ENCODE measurements at places on chromosomes 11 and 22.

DNA sequence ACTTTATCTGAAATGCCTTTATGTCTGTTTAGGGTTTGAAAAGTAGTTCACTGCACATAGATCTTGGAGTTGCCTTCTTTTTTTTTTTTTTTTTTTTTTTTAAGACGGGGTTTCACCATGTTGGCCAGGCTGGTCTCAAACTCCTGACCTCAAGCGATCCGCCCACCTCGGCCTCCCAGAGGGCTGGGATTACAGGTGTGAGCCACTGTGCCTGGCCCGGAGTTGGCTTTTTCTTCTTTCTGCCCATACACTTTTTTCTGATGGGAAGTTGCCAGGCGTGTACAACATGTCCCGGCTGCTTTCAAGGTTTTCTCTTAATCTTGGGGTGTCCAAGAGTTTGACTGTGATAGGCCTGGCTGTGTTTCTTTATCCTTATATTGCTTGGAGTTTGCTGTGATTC, 12.9 kb upstream of the GNB1L start:
- no peak for DNase-seq

- no peak for DNase-seq
Measured at GRCh38 chr11:117663821-117664220, 133.2 kb downstream of the DSCAML1 start.

- no peak for DNase-seq
Measured at GRCh38 chr11:20457934-20458680, 70.6 kb downstream of the PRMT3 start.

DNA sequence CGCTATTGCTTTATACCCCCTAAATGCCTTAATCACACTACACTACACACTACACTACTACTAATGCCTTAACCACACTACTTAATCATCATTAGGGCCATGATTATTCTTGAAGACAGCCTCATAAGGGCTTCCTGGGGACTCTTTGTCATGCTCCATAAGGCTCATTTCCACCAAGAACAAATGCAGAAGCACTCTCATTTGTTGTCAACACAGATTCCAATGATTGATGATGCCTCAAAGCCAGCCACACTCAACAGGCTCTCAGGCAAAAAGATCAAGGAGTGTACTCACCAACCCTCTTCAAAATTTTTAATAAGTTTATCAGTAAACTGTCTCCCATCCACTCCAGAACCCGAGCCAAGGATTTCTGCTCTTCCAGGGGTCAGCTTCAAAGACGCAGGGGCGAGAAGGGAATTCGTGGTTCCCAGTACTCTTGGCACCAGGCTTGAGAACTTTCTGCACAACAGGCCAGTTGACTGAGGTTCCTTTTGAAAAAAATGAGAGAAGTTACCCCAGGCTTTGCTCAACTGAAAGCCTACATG, 204.7 kb upstream of the GUCY1A2 start:
- no peak for DNase-seq

DNA sequence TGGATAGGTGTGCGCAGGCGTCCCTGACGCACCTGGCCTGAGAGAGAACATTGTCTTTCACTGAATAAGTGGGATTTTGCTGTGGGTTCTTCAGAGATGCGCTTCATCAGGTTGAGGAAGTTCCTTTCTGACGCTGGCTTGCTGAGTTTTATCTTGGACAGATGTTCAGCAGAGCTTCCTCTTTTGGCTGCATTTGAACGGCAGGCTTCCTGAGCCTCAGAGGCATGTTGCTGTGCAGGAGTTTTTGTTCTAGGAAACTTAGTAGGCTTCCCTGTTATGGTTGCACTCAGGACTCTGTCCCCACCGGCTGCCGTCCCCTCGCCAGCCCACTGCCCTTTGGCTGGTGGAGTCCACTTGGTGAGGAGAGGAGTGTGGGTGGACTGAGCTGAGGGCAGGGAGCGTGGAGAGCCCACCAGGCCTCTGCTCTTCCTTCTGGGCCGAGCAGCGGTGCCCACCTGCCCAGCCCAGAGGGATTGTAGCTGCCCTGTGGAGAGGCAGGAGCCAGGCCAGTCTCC, 17.2 kb downstream of the FRMD8 start:
- DNase-seq: peak; percentile 72

DNA sequence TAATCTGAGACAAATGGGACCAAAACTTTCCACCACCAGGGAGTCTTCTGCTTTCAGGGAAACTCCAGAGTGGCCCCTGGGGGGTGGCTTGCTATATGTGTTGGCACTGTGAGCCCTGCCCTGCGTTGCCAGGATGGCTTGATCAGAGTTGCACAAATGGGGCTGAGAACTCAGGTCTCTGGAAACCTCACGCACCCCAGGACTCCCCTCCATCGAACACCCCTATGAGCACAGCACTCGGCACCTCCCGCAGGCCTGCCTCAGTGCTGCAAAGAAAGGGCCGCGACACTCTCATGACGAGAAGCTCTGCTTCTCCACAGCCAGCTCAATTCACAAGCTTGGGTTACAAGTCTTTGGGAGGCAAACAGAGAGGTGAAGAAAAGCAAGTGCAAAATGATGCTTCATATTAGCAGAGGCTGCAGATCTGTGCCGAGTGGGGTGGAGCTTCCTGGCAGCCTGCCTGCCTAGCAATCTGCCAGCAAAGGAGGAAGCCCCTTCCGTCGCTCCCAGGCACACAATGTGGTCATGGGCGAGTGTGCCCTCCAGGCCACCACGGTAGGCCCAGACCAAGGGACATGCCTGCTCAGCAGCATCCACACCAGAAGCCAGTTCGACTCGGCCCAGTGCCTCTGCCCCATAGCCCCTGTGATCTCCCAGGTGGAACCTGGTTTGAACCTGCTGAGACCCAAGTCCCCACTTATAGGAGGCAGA, 55.7 kb downstream of the MYH9 start:
- DNase-seq: peak; percentile 66

GRCh38 chr22:46239261-46240048, 10.6 kb downstream of the CDPF1 start:
- no peak for DNase-seq

DNA sequence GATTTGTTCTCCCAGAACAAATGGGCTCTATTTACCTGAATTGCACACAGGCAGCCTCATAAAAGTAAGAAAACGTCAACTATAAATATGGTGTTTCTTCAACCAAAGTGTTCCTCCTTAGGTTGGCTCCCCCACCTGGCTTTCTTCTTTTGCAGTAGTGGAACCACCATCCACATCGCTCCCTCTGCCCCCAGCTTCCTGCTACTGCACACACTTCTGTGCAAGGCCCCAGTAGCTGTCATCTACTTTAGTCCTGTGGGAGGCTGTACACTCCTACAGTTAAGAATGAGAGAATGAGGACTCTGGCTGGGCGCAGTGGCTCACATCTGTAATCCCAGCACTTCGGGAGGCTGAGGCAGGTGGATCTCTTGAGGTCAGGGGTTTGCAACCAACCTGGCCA, 89.5 kb downstream of the BMAL1 start:
- no peak for DNase-seq

DNA sequence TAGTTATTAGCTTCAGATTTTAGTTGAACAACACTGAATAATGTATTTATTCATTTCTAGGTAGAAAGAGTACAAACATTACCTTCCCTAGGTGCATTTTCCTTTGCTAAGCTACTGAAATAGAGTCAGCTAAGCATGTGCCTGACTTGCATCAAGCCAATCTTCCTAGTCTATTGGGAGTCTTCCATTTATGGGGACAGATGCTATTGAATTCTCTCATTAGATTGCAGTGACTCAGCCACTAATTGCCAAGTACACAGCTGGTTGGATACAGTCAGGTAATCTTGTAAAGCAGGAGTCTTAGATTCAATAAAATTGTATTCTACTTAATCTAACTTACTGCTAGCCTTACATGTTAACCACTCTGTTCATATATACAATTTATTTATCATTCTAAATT, 55.2 kb upstream of the RPS13 start:
- DNase-seq: no peak

DNA sequence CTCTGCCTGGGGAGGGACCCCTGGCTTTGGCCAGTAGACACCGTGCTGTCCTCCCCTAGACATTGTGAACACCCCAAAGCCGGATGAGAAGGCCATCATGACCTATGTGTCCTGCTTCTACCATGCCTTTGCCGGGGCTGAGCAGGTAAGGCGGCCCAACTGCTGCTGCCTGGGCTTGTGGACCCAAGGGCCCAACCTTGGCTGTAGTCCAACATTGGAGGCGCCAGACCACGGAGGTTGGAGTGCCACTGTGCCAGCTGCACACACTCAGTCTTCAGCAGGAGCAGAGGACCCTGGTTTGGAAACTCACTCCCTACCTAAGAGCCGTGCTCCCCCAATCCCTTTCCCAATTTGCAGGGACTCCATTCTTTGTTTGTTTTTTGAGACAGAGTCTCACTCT, 9.4 kb downstream of the ACTN3 start:
- no peak for DNase-seq

DNA sequence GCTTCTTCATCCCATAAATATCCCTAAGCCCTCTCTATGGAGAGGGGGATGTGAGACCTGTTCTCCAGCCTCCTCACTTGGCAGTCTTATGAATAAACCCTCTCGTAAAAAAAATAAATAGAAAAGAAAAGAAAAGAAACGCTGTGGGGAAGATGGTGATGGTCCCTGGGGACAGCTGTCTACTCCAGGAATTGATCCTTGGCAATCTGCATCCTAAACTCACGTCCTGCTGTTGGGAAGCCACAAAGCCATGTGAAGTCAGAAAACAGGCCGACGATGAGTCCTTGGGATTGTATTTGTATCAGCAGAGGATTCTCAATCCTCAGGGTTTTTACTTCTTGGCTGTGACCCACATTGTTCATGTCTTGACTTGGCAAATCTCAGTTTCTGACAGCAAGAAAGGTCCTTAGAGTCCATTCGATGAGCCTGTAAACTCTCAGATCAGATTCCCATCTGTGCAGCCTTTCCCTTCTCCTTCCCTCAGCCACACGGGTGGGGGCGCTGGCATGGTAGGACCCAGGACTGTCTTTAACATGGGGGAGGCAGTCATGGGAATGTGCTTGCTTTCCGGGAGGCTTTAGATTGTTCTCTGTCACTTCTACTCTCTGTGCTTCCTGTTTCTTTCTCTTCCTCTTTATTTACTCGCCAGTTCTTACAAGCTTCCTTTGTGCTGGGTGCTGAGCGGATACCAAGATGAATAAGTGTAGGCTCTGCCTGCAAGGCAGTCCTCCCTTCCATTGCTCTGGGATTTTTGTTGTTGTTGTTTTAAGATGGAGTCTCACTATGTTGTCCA, 24.9 kb downstream of the TCP11L1 start:
- peak; percentile 67 for DNase-seq

DNA sequence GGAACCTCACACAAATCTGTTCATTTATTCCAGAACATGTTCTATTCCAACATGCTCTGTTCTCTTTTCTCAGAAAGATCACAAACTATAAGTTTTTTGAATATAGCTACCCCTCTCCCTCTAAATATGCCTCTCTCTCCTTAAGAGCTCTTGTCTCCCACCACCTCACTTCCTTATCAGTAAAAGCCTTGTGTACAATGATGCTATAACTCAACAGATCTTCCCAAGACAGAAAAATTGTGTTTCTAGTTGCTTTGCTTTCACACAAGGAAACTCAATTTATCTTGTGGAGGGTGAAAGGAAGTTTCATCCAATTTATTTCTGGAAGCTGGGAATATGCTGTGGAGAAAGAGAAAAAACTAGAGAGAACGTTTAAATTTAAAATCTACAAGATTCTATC, 64.4 kb downstream of the FAM76B start:
- no peak for DNase-seq

GRCh38 chr11:16796311-16796710, 57.9 kb downstream of the C11orf58 start:
- DNase-seq: peak; percentile 88

DNA sequence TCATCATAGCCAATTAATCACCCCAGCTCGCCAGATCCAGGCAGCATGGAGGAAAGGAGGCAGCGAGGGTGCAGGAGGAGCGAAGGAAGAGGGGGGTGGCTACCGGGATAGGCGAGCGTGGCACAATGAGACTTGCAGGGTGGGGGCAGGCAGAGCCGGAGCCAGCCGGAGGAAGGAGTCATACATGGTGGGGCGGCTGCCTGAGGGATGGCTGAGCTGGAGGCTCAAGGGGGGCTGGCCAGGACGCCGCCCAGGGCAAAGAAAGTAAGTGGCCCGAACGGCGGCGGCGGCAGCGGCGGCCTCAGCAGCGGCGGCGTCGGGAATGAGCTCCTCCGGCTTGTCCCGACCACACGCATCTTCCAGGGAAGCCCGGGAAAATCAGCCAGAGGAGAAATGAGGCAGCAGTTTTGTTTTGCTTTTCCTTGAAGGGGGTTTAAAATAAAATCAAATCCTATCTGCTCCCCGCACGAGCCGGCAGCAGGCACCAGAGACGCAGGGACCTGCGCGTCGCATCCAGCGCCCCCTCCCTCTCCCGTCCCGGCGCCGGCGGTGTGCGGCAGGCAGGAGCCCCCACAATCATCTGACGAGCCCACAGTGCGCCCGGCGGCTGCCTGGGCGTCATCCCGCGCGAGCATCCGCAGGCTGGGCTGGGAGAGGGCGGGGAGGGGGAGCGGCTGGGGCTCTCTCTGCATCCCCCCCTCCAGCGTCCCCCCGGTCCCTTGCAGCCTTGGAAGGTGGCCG, 263.6 kb downstream of the CTTN start:
- DNase-seq: no peak

GRCh38 chr11:10638316-10638925, 55.1 kb downstream of the IRAG1 start:
- DNase-seq: no peak

- DNase-seq: no peak
Measured at GRCh38 chr22:29138556-29139305, 65.9 kb downstream of the KREMEN1 start.

- DNase-seq: no peak
Measured at GRCh38 chr11:123145661-123146060, 49.4 kb downstream of the CLMP start.

- DNase-seq: no peak
Measured at GRCh38 chr11:95911369-95911759, 12.5 kb downstream of the MTMR2 start.

- no peak for DNase-seq
Measured at GRCh38 chr11:32420937-32421901, 14.1 kb downstream of the WT1 start.

DNA sequence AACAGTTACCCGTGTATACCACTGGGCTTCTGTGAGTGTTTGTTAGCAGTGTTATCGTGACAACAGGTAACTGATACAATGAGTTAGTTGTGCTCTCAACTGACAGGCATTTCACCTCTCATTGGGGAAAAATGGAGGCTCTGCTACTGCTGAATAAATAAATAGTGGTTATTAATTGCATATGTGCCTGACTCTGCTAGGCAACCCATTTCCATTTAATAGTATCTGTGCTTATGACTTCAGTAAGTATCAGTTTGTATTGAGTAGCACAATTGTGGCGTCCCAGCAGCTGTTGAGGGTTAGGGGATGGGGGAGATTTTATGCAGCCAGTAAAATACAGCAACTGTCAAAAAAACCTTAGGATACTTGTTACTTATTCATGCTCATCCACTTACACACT, 123.4 kb upstream of the SEZ6L start:
- DNase-seq: no peak

GRCh38 chr11:71284525-71285092, 32.2 kb upstream of the SHANK2 start:
- no peak for DNase-seq

GRCh38 chr11:94553938-94554337, 10.2 kb downstream of the FUT4 start:
- no peak for DNase-seq

DNA sequence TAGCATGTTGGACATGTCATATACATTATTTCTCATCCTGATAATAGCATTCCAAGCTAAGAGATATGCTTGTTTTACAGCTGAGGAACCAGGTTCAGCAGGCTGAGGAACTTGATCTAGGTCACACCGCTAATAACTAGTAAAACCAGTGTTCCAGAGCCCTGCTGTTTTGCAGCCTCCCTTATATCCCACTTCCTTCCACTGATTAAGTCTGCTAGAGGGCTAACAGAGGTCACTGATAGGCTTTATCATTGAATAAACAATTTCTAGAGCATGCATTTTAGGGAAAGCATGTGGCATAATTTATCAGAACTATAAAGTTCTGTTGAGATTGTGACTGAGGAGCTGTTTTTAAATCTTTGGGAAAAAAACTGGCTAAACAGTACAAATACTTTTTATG, 54.0 kb downstream of the UVRAG start:
- DNase-seq: no peak

All from inflammatory macrophage treated with lipopolysaccharide for 4 hours (primary cell).